ENCODE measurements at places on chromosomes 6 and 20.

DNA sequence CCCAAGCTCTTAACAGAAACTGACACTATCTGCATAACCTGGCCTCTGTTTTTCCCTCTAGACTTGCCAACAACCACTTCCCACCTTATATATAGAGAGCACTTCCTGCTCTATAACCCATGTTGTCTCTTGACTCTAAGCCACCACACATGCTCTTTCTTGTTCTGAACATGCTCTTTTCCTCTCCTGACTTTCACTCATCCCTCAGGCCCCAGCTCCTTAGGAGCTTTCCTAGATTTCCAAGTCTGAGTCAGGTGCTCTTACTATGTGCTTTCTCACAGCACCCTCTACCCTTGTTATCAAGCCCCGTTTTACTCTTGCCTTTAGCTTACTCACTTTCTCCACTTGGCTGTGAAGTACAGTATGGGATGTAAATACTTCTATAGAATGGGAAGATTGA is 143.9 kb upstream of the EYA4 start:
- no peak for DNase-seq

- peak; percentile 99 for DNase-seq
These were observed 828 bp upstream of the DSTN start for GRCh38 chr20:17568972-17569521.

- no peak for DNase-seq
These were observed 46.5 kb upstream of the TRAF3IP2 start for GRCh38 chr6:111652156-111652555.

- no peak for DNase-seq
These were observed 45.0 kb downstream of the LYRM4 start for GRCh38 chr6:5215799-5216198.

DNA sequence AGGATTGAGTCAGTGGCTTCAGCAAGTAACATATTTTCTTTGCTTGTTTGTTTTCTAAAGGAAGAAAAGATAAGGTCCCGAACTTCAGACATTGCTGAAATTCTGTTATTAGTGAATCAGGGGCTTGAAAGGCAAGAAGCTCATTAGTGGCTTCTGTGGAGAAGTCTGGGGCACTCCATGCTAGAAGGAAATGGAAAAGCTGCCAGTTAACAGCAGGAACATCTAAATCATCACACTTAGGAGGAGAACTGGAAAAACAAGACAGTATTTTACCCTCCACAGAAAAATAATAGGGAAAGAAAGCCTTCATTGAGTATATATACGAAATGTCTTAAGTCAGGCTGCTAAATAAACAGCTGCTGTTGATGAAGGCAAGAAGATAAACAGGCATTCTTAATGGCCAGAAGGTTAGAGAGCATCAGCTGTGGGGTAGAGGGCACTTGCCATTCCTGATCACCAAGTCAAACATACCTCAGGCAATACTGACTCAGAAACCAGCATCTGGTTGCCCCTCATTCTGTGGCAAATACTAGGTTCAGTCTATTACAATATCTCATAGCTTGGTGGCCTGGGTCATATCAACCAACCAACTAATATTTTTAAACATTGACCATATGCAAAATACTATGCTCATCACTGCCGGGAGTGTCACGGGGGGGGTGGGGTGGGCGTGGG is 143.2 kb upstream of the TENT5A start:
- peak; percentile 76 for DNase-seq

DNA sequence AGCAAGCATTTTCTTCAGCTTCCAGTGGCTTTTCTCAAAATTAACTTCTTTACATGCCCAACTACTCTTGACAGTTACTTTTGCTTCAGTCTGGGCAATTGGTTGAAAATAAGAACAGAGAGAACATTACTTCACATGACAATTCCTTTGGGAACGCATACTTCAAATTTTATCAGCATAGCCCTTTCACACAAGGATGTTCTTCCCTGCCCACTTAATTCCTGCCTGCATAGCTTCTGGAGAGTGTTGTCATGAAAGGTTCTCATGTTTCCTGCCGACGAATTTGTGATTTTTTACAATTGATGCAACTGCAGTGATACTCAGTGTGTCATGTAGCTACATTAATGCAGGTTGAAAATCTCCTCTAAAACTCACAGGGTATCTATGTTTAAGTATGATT is 22.0 kb upstream of the SNRNP48 start:
- no peak for DNase-seq
